ENCODE measurements at places on chromosomes 7 and 10.

- no peak for DNase-seq
Observed at GRCh38 chr10:96708456-96708855, 11.9 kb downstream of the PIK3AP1 start.

- no peak for DNase-seq
Observed at GRCh38 chr10:12098966-12099365, 30.2 kb downstream of the DHTKD1 start.

GRCh38 chr7:1302936-1303335, 70.3 kb downstream of the UNCX start:
- no peak for DNase-seq

- no peak for DNase-seq
Observed at GRCh38 chr7:99021941-99022560, 121.9 kb downstream of the SMURF1 start.

- no peak for DNase-seq
Observed at GRCh38 chr10:103495321-103495720, 1.8 kb downstream of the NEURL1 start.

GRCh38 chr7:40709062-40709964, 574.5 kb downstream of the SUGCT start:
- DNase-seq: no peak

- DNase-seq: no peak
Observed at GRCh38 chr10:7563368-7563767, 103.4 kb downstream of the ITIH5 start.

- DNase-seq: no peak
Observed at GRCh38 chr7:124722292-124722691, 43.3 kb downstream of the GPR37 start.

GRCh38 chr7:99313204-99313573, 12.5 kb upstream of the ARPC1A start:
- DNase-seq: no peak

- no peak for DNase-seq
Observed at GRCh38 chr10:103276896-103277712, at the start of gene INA. TSS of gene INA (plus strand) at chr10:103277138. CDS start at chr10:103277212, 74 bp downstream.

- peak; percentile 27 for DNase-seq
Observed at GRCh38 chr7:81469869-81470723, 299.8 kb downstream of the HGF start.

DNA sequence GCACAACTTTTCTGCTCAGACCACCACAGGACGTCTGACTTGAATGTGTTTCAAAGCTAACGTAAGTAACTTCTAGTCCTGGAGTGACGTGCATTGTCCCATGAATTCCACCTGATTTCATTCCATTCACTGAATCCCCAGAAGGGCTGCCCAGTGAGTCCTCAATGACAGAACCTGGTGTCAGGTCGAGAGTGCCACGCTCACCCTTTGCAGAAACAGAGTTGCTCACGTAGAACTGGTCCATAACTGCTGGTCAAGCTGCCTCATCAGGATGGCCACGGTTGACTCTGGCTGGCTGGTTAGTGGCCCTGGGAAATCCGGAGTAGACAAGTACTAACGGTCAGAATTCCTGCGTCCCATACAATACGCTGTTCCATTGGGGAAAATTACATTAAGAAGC, 50.6 kb upstream of the UBE3C start:
- no peak for DNase-seq

DNA sequence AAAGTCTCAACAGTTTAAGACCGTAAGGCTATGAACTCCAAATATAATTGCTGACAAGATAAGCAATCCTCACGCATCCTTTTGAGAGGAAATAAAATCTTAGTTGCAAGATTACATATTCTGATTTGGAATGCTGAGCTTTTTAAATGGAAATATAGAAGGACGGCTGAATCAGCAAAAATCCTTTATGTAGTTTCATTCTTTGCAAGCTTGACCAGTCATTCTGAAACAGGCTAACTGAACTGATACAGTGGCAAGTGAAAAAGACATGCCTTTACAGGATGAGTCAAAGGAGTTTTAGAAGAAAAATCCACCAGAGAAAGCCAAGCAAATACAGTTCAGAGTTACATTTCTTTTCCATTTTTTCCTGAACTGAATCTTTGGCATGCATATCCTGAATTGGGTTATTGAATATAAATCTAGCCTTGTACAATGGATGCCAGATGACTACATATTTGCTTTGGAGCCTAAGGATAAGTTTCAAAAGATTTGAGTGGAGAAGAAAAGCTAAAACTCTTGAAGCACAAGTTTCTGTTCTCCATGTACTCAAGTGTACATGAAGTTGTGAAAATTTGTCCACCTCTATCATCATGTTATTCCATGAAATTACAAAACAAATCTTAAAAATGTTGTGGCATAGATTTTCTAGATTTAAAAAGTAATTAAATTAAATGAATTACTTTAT, 4.4 kb downstream of the VIM start:
- no peak for DNase-seq

DNA sequence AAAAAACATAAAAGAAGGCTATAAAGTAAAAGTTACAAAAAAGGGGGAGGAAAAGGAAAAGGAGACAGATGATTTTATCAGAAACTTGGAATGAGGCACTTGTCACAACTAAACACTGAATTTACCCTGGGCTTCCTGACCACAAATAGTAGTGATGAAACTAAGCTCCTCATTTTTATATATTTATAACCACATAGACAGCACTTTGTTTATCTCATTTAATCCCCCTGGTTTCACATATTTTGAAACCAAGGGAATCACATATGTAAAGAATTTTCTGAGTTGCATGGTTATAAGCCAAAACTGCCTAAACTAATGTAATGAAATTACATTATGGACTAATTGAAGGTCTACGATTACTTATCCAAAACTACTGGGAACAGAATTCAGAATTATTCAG, 39.6 kb upstream of the MET start:
- DNase-seq: no peak

GRCh38 chr10:18647945-18648344, 3.4 kb downstream of the NSUN6 start:
- DNase-seq: no peak

DNA sequence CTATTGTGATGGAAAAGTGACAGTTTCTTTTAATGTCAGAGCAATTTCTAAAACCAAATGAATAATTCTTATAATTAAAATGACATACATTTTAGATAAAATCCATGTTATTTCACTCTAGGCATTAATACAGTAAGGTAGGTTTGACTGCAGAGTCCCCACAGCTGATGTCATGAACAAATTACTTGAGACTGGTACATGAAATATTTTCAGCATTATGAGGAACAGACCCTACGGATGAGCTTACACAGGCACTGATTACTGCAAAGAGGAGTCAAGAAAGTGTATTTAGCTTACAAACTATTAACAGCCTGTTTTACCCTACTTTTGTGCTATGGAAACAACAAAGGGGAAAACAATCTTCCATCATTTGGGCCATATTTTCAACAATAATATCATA, 8.9 kb downstream of the COL1A2 start:
- no peak for DNase-seq

DNA sequence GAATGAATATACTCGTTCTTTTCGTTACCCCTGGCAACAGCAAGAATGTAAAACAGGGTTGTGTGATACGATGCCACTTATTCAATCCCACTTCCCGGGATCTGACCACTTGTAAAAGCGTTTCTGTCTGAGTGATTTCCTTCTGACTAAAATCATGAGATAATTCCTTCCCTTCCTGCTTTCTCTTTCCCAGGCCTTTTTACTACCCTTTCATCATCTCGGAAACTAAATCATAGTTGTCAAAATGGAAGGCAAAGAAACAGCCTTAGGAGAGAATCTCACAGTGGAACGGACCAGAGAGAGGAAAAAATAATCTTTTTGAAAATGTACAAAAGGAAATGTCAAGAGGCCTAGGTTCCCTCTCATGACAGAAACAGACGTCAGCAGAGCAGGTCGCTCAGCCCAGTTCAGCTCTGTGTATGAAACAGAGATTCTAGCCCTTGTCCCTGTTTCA, 29.8 kb downstream of the DIP2C start:
- peak; percentile 78 for DNase-seq

GRCh38 chr10:4260483-4261124, 475.6 kb upstream of the KLF6 start:
- DNase-seq: no peak

DNA sequence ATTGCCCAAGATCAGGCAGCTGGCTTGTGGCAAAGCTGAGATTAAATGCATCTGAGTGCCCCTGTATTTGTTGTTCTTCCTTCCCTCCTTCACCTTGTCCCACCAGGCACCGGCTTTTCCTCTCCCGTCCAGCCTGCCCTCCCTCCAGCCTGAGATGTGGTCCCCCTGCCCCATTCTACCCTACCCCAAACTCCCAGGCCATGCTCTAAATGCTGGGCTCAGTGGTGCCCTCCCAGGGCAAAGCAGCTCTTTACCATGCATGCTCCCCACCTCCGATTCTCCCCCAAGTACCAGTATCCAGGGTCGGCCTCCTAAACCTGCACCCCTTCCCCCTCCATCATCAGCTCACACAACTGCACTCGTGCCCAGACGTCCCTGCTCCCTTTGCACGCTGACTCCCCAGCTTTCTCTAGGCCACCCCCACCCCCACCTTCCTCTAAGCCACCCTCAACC, 36.5 kb downstream of the CALML5 start:
- DNase-seq: no peak

DNA sequence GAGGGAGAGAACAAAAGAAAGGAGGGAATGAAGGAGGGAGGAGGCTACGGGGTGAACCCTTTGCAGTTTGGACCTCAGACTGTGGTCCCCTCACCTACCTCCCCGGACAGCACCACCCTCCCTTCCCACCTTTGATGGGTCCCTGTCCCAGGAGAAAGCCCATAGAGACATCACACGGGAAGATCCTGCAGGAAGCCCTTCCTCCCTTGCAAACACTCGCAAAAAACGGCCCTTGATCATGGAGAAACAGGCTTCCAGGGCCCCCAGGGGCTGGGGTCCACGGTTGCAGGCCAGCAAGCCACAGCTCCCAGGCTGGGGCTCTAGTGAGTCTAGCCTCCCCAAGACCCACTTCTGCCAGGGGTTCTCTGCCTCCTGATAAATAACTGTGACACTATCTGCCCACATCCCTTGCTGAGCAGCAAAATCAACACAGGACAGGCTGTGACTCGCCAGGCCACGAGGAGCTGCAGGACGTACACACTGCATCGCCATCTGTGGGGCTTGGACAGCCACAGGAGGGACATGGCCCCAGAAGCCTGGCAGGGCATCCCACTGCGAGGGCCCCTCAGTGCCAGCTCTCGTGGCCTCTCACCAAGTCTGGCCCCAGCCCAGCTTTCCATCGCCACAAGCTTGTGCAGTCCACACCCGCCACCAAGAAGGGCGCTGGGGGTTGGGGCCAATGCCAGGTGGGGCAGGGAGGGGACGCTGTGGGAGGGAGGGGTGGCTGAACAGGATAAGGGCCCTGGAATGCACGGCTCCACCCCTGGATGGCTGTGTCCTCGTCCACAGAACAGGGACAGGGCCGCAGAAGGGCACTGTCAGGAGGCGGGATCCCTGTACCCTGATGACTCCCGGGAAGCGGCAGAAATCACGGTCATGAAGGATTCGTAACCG, 34.2 kb downstream of the PDGFA start:
- no peak for DNase-seq

GRCh38 chr7:146937836-146938235, 821.2 kb downstream of the CNTNAP2 start:
- DNase-seq: no peak

DNA sequence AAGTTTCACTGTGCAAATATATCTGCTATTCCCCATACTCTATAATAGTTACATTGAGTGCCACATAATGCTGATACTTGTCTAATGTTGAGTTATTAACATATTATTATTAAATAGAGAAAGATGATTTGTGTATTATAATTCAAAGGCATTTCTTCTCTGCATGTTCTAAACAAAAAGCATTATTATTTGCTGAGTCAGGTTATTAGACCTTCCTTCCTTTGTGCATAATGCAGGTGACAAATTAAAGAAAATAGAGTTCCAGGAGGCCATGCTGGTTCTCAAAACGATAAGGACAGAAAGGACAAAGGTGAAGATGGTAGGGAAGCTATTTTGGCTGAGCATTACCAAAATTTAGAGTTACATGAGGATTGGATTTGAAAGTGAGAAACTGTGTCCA, 85.4 kb upstream of the CYP2C9 start:
- DNase-seq: no peak

GRCh38 chr7:39637400-39637799, 14.0 kb downstream of the RALA start:
- DNase-seq: no peak

- DNase-seq: no peak
Observed at GRCh38 chr10:76920581-76920980, 717.0 kb downstream of the KCNMA1 start.

- no peak for DNase-seq
Observed at GRCh38 chr7:77337456-77337990, 78.6 kb downstream of the GSAP start.

DNA sequence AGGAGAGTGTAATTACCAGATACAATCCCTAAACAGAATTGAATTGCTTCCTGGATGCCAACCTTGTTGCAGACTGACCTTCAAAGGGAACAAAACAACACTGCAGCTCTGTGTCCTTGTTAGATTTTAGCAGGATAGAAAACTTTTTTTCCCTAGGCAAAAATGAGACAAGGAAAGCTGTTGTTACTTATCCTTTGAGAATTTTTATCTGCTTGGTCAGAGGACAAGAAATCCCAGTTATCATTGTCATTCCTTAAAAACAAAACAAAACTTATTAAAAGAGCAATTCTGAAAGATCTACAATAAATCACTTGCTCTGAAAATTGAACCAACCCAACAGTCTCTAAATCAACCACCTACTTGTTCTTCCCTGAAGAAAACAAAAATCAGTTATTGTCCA, 652.6 kb downstream of the REEP3 start:
- no peak for DNase-seq

- no peak for DNase-seq
Observed at GRCh38 chr7:12827219-12827821, 139.9 kb downstream of the ARL4A start.

- DNase-seq: no peak
Observed at GRCh38 chr7:41219276-41219675, 483.6 kb downstream of the INHBA start.

DNA sequence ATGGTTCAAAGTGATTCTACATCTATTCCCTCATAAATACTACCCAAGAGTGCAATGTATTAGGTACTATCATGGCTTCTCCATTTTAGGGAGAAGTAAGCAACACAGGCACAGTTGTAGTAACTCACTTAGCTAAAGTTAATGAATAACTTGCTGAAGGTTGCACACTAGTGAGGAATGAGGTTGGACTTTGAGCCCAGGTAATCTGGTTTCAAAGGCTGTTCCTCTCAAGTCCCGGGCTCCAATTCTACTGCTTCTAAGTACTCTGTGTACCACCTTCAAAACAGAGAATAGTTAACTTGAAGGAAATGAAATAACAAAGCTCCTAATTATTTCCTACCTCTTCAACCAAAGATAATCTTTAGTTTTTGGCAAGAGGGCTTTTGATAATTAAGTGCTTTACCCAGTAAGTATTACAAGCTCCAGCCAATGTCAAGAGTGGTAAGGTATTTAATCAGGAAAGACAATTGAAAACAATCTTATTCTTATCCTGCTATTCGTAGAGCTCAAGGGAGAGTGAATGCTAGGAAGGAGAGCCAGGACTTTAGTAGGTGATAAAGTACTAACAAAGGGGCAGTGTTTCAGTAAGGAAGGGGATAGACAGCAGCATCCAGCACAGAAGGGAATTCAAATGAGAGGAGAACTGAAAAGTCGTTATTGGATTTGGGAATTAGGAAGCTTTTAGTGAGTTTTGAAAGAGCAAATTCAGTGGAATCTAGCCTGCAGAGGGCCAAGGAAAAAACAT, 158.2 kb upstream of the PTPRZ1 start:
- no peak for DNase-seq

- DNase-seq: no peak
Observed at GRCh38 chr10:132113766-132114365, 48.1 kb downstream of the JAKMIP3 start.
